ENCODE measurements at places on chromosomes 7 and 10.

- DNase-seq = no peak
Observed at GRCh38 chr7:64308016-64308270, 5.8 kb upstream of the ZNF736 start.

GRCh38 chr7:112880818-112881418 is 90.7 kb upstream of the TMEM168 start:
- DNase-seq = no peak

DNA sequence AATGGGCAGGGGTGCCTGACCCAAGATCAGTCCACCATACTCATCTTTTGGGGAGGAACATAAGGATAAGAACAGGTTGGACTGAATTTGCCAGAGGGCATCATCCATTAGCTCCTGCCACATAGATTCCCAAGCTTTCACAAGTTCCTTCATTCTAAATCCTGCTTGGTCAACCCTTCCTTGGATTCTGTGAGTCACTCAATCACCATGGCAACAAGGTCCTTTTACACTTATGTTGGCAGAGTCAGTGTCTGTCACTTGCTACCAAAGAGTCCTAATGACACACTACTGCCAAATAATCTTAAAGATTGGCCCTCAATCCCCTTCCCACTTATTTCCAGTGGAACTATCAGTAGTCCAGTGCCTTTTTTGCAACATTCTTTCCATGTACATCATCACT is 5.0 kb upstream of the LGI1 start:
- no peak for DNase-seq

- DNase-seq = no peak
Observed at GRCh38 chr10:23525406-23525805, 86.5 kb downstream of the OTUD1 start.

GRCh38 chr7:55088620-55089019 is 69.8 kb downstream of the EGFR start:
- no peak for DNase-seq

- no peak for DNase-seq
Observed at GRCh38 chr7:68730964-68731363, 867.3 kb upstream of the AUTS2 start.

- no peak for DNase-seq
Observed at GRCh38 chr7:29287366-29287765, 92.8 kb downstream of the CHN2 start.

DNA sequence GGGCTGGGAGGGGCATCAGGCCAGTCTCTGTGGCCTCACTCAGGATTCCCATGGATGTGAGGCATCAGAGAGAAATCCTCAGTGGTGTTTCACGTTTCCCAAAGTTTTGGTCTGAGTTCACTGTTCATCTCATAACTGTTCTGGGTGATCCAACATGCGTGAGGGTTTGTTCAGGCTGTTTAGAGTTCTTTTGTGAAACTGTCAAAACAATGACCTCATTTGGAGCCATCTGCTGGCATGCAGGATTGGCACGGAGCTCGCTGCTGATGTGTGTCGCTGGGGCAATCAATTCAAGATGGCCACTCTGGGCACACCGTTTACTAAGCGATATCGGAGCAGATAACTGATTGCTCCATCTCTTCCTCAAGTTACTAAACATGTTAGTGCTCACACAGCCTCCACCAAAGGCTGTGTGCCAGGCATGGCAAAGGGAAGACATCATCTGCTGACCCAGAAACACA is 365.6 kb downstream of the WDR11 start:
- no peak for DNase-seq

GRCh38 chr10:13803566-13804554 is 217.1 kb downstream of the PRPF18 start:
- DNase-seq = no peak

GRCh38 chr7:50699143-50699542 is 83.6 kb downstream of the GRB10 start:
- DNase-seq = no peak

DNA sequence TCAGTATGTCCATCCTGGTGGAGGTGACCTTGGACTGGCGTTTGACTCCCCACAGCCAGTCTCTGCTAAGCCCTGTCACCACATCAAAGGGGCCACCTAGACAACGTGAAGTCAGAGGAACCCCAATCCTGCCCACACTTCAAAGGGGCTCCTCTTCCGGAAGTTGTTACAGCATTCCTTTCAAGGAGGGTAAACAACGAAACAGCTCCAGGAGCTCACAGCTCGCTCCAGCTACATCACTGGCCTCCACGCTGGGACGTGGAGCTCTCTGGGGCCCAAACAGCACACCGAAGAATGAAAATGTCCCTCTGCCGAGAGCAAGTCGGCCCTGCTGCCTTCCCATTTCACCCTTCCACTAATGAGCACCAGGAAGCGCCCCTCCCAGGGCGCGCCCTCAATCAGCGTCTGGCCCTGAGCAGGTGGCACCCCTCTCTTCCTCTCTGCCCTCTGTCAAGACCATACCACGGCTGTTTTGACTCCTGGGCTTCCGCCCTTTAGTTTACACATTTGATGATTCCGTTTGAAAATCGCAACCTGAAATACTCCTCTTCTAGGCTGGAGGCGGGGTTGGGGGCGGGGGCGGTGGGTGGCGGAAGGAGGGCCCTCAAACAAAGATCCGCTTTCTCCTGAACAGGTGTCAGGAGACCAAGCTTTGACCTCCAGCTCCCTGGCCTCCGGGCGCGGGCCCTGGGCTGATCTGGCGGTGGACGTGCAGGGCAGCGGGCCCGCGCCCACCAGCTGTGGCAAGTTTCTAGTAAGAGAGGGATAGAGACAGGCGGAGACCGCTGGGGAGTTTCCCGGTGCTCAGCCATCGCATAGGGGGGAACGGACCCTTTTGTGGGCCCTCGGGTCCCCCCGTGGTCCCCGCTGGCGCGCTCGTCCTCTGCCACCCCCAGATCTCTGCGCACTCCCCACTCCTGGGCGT is 53.1 kb upstream of the KDM7A start:
- no peak for DNase-seq

DNA sequence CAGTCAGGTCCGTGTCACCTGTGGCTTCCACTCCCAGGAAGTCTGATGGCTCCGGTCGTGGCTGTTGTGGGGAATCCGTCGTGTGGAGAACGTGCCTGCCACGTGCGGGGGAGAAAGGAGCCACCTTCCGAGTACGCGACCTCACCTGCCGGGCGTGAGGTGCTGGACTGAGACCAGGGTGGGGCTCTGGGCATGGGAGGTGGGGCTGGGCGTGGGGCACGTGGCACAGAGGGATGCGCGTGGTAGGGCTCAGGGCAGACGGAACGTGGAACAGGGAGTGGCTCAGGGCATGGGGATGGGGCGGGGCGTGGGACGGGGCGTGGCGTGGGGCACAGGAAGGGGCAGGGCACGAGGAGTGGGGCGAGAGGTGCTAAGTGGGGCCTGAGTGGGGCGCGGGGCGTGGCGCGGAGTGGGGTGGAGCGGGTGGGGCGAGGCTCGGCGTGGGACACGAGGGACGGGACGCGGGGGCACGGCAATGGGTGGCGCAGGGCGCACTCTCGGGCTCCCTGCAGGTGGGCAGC is 64.8 kb downstream of the C10orf143 start:
- DNase-seq = no peak

GRCh38 chr10:29412485-29412884 is 123.6 kb downstream of the LYZL1 start:
- no peak for DNase-seq

DNA sequence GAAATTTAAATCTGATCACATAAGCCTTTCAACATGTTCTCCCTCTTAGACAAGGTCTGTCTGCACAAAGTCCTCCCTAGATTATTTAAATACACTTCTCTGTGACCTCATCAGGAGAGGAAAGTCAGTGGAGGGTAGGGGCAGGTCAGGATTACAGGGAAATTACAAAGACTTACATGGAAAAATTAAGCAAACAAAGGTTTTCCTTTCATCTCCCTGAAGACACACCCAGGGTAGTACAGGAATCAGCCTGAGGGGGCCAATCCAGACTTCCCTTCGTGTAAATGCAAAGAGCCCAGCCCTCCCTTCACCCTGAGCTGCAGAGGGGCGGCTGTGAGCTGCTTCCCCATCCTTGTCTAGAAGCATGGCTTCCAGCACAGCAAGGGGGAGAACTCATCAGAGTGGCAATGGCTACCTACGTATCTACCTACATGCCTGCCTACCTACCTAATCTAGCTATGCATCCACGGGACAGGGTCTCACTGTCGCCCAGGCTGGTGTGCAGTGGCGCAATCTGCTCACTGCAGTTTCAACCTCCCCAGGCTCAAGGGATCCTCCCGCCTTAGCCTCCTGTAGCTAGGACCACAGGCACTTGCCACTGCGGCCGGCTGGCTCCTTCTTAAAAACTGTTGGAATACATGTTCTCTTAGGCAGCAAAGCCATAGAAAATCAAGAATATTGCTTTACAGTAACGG is 33.2 kb downstream of the PITRM1 start:
- DNase-seq = no peak

GRCh38 chr10:131724169-131724545 is 176.7 kb upstream of the PPP2R2D start:
- DNase-seq = no peak

GRCh38 chr7:138491612-138492386 is 31.7 kb downstream of the TRIM24 start:
- no peak for DNase-seq

DNA sequence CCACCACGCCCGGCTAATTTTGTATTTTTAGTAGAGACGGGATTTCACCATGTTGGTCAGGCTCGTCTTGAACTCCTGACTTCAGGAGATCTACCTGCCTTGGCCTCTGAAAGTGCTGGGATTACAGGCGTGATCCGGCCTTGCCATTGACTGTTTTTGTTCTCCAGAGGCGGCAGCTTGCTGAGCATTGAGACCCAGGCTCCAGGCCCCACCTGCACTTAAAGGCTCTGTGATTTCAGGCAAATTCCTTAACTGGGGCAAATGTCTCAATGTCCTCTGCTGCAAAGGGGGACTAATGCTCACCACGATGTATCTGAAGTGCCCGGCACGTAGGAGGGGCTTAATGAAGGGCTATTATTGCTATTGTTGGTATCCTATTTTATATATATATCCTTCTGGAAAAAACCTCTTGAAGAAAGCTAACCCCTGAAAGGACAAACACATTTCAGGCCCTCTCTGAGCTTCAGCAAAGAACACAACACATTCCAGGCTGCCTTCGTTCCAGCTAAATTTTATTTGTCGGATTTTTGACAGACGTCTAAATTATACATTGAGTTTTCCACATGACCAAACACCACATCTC is 29.0 kb downstream of the TRIM8 start:
- no peak for DNase-seq

DNA sequence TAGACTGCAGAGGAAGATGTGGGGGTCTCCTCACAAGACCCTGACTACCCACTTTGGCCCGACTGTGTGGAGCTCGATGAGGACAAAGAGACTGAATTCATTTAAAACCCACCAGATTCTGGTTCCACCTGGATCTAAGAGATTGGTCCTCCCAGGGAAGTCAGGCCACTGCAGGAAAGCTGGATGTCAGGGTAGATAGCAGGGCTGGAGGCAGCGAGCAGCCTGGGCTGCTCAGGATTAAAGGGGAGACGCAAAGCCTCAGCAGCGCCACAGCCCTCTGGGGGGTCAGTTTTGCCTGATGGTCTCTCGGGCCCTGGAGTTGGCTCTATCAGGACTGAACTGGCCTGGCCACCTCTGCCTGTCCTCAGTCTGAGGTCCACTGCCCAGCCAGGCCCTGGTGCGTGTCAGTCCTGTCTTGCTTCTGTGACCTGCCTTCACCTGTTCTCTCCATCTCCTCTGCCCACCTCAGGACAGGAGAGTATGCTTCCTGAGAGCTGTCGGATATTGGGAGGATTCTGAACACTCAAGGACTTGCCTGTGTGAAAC is 12.2 kb upstream of the KLRG2 start:
- no peak for DNase-seq

DNA sequence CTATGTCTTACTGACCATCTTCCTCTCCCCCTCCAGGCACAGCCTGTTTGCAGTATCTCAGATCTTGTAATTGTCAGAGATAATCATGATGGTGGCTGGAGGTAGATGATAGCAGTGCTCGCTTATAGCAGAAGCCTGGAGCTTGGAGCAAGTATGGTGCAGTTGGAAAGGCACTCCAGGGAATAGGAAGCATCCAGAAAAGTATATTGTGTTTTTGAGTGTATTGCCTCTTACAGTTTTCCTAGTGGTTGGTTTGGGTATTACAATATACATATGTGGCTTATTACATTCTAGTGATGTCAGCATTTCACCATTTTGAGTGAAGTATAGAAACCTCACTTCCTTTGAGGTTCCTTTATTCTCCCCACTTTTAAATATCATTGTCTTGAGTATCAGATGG is 101.5 kb downstream of the STK31 start:
- DNase-seq = no peak

DNA sequence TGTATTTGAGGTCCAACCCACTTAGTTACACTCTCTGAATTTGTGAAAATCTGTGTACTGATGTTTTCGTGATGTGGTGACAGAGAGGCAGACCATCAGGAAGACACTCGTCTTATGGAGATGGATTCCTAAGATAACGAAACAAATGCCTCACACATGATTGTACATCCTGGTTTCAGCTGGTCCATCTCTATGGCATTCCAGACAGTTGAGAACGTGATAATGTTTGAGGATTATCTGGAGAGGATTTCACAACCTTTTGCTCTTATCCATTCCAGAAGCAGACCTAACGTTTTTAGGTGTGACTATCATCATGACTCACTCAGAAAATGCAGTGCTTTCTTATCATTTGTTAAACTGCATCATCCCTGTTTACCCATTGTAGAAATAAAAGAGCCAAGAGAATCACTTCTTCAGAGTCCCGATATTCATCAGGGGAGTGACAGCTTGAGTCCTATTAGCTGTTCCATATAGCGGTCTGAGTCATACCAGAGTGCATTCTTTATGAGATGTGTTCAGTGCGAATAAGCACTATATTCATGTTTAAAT is 74.5 kb downstream of the BMPER start:
- DNase-seq = no peak

DNA sequence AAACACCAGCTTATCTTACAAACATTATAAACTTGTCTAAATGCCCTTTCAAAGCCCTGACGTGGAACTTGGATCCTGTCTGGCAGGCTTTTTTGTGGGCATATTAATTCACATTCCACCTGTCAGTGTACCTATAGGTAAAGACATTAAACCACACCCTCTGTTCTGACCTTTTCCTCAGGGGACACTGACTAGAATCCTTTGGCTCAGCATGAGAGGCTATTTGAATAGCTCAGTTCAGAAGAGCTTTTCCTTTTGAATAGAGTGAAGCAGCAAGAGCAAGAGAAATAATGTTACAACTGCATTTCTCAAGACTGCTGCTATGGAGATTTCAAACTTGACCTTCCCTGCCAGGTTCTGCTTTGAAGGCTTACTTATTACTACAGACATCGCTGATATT is 76.9 kb downstream of the CYP51A1 start:
- DNase-seq = peak; percentile 64

GRCh38 chr10:81570878-81571794 is 303.9 kb upstream of the NRG3 start:
- no peak for DNase-seq

DNA sequence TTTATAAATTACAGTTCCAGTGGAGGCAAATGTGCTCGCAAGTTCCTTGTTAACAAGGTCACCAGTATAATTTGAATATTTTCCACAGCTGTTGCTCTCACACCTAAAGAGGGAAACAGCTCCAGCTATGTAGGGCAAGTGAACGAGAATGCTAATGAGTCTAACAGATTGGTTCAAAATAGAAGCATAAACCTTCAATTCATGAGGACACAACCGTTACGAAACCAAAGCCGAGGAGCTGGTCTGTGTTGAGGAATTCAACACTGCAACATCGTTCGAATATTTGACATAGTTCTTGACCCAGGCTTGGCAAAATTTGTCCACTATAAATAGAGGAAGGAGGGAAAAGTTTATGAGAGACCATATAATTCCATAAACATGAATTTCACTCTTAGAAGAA is 161.3 kb downstream of the KLF6 start:
- DNase-seq = no peak
